ENCODE measurements at places on chromosomes 1 and 21. TPM values are rescaled to one million over a fixed set of nuclear protein-coding genes. Genes with fewer than 3 reads are reported as not detected.

The TINAGL1 gene
- not detected for total RNA-seq

The S100A9 gene
- 1.4 TPM for total RNA-seq

- DNase-seq = no peak
Observed at GRCh38 chr1:35171579-35171978, 21.4 kb downstream of the SFPQ start.

DNA sequence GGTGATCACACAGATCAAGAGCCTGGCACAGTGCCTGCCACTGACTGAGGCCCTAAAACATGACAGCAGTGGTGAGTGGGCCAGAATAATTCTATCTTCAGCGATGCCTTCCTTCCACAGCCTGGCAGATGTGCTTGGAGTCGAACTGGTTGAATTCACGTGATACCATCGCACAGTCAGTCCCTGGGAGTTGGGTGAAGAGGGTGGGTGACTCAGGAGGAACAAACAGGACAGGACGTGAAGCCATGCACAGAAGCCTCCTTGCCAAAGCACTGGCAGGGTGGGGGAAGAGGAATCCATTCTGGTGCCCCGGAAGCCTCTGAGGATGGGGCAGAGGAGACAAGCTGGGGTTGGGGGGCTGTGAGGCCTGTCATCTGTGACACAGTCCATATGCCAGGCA lies 80.3 kb upstream of the WNT4 start:
- no peak for DNase-seq

DNA sequence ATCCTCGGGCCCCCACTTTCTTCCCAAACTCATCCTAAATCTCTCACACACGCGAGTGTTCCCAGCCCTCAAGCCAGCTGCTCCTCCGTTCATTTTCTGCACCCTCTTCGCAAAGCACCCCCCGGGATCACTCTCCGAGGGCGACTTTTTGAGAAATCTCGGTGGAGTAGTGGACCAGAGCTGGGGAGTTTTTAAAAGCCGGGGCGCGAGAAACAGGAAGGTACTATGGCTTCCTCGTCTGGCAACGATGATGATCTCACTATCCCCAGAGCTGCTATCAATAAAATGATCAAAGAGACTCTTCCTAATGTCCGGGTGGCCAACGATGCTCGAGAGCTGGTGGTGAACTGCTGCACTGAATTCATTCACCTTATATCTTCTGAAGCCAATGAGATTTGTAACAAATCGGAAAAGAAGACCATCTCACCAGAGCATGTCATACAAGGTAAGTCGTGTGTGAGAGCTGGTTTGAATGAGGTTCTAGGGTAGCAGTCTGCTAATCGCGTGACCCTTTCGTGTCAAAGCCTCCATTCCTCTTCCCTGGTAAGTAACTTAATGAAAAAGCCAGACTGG lies 800 bp downstream of the DR1 start:
- no peak for DNase-seq

- no peak for DNase-seq
Observed at GRCh38 chr1:94334764-94335163, 83.4 kb upstream of the ABCD3 start.

The CYP4Z1 gene
- total RNA-seq = not detected

- DNase-seq = no peak
Observed at GRCh38 chr1:46755121-46755520, 36.2 kb upstream of the EFCAB14 start.

DNA sequence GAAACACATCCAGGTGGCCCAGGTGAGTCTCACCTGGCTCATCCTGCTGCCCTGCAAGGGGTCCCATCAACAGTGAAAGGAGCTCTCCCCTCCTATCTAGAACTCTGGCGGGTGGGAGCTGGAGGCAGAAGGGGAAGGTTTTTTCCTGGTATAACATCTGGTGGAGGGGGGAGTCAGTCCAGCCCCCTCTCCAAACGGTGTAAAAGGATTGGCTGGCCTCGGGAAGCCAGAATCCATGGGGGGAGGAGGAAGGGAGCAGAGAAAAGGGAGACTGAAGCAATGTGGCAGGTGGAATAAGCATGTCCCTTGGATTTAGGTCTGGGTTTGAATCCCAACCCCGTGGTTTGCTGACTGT lies 1.2 kb upstream of the CAMK2N1 start:
- DNase-seq = no peak

The UBAP2L gene
- 188 TPM for total RNA-seq

- peak; percentile 83 for DNase-seq
Observed at GRCh38 chr1:12179111-12179519, 12.3 kb downstream of the TNFRSF1B start.

DNA sequence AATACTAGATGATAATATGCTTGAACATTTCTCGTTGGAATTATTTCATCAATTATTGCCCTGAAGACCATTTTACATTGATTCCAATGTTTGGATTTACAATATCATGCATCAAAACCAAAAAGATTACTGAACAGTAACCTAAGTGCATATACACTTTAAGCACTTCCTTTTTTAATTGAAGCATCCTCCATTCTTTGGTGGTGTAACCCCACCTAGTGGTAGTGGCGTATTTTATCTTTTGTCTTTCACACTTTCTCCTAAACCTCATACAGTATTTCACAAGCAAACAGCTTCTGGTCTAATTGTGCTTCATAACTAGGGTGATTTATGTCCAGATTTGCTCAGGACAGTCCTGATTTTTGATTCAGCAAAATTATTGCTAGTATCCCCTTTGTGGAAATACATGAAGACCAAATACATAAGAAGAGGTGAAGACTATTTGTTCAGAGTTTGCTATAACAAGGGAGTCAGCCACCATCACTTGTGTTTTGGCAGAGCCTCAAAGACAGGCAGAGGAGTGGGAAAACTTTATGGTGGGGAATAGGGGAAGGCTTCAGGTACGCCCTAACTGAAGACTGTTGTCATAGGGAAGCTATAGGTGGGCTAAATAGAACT lies 3.4 kb upstream of the NVL start:
- DNase-seq = peak; percentile 25

- no peak for DNase-seq
Observed at GRCh38 chr1:158999316-159000069, 10.2 kb upstream of the IFI16 start.

- peak; percentile 42 for DNase-seq
Observed at GRCh38 chr21:35226968-35227744, 178.1 kb upstream of the RUNX1 start.

DNA sequence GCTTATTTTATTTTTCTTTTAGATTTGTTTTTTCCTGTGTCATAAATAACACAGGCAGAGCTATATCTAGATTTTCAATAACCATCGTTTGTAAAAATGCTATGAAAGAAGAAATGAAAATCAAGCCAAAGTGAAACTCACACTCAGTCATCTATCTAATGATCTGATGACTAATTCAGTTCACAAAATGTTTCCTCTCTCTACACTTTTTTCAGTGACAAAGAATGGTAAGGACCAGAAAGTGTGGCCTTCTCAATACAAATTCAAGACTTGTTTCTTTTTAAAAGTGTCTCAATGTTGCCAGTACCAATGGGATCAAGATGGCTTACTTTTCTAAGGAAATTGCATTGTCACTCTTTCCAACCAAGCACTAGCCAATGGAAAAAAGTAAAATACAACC lies 282.8 kb upstream of the PKN2 start:
- DNase-seq = no peak

The DFFA gene
- 41.0 TPM for total RNA-seq

GRCh38 chr1:232628335-232629249 lies 1.3 kb downstream of the SIPA1L2 start:
- no peak for DNase-seq

- no peak for DNase-seq
Observed at GRCh38 chr1:177854951-177855350, 114.9 kb downstream of the SEC16B start.

- no peak for DNase-seq
Observed at GRCh38 chr1:59367301-59368007, 70.6 kb downstream of the FGGY start.

DNA sequence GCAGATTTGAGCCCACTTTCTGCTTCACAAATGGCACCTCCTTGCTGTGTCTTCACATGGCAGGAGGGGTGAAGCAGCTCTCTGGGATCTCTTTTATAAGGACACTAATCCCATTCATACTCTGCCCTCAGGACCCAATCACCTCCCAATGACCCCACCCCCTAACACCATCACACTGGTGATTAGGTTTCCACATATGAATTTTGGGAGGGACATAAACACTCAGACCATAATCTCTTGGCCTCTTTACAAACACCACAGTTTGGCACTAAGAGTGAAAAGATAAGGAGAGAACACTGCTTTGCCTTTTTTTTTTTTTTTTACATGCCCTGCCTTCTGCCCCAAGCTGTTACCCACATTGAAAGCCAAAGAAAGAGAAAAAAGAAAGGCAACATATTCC lies 166.2 kb upstream of the NFIA start:
- DNase-seq = no peak

- no peak for DNase-seq
Observed at GRCh38 chr1:200301152-200301551, 108.7 kb downstream of the ZNF281 start.

The CNKSR1 gene
- total RNA-seq = 2.0 TPM

The LCE2A gene
- not detected for total RNA-seq

The CLCA2 gene
- total RNA-seq = not detected

DNA sequence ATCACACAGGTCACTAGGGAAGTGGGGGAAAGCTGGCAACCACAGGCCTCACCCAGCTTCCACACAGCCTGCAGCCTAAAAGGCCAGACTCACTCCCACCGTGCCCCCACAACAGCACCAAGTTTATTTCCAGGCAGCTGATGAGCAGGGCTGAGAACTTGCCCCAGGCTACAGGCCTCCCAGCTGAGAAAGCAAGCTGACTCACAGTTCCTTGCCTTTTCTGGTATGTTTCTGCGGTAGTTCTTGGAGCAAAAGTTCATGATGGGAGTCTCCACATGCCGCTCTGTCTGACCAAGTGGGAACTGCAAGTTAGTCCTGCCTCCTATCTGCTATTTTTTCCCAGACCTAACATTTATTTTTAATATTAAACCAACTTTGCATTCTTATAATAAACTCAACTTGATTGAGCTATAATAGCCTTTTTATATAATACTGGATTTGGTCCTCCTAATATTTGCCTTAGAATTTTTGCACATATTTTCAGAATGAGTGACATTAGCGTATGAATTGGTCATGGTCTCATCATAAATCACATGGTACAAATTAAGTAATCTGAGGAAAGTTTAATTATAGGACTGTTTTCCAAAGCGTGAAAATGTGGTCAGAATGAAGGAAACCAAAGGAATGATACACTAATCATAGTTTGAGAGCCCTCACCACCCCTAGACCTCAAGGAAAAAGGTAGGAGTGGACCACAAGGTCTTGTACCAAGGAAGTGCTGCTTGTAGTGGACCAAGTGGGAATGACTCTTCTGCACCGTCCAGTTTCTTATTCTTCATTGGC lies 30.7 kb downstream of the RPAP2 start:
- DNase-seq = no peak

The FAM72C gene
- total RNA-seq = 30.6 TPM

GRCh38 chr1:40853885-40854170 lies 8.3 kb downstream of the CITED4 start:
- DNase-seq = no peak

DNA sequence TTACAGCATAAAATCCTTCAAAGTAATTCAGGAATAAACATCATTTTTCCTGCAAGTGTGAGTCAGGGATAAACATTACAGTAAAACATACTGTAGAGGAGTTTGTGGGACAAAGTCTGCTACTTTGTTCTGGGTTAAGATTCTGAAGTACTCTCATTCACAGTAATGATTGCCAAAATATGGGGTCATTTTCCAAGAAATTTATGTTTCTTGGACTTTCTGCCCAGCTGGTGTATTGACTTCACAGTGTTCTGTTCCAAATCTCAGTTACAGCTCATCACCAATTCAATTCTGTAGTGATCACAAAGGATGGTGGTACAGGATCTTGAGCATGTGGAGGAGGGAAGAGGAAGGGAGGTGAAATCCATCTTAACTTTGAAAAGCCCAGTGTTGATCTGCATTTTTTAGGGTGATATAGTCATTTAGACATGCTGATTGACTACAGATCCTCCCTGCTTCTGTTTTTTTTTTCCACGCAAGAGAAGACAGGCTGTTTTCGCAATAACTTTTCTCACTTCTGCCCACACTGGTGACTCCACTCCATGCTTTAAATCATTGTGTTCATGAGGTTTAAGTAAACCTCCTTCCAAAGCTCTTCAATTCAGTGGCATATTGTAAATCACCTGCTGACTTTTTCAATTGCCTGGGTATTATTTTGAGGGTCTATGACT lies 60.4 kb upstream of the C1orf53 start:
- DNase-seq = no peak

DNA sequence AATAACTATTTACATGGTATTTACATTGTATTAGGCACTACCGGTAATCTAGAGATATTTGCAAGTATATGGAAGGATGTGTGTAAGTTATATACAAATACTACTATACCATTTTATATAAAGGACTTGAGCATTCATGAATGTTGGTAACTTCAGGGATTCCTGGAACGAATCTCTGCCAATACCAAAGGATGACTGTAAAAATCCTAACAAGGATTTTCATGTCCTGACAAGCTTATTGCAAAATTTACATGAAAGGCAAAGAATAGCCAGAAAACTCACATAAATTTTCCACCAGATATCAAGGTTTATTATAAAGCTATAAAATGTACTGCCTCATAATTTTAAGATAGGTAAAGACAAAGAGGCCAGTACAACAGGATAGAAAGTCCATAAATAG lies 325.2 kb upstream of the NRIP1 start:
- no peak for DNase-seq

The TTC13 gene
- 12.6 TPM for total RNA-seq

GRCh38 chr1:93846206-93846991 lies 32.6 kb downstream of the DNTTIP2 start:
- DNase-seq = peak; percentile 73

The LCE6A gene
- not detected for total RNA-seq

The ZSCAN20 gene
- 5.3 TPM for total RNA-seq

The SPRR2A gene
- not detected for total RNA-seq

- no peak for DNase-seq
Observed at GRCh38 chr1:162040001-162040400, 16.3 kb upstream of the OLFML2B start.

DNA sequence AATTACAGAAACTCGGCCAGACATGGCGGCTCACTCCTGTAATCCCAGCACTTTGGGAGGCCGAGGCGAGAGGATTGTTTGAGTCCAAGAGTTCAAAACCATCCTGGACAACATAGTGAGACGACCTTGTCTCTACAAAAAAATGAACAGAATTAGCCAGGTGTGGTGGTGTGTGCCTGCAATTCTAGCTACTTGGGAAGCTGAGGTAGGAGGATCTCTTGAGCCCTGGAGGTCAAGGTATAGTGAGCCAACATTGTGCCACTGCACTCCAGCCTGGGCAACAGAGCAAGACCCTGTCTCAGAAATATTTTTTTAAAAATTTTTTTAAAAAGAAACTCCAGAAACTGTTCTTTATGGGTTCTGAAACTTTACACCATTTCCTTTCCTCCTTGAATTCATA lies 38.4 kb upstream of the IFNGR2 start:
- no peak for DNase-seq

- DNase-seq = no peak
Observed at GRCh38 chr1:112504661-112505399, 3.9 kb upstream of the WNT2B start.

- DNase-seq = no peak
Observed at GRCh38 chr1:221117548-221117951, 238.3 kb downstream of the HLX start.

- DNase-seq = no peak
Observed at GRCh38 chr1:192826791-192827546, 18.1 kb downstream of the RGS2 start.

Measured in activated naive CD4-positive, alpha-beta T cell treated with anti-CD3 and anti-CD28 coated beads, Interleukin-2, amount 50 U/mL, for 72 hours (primary cell).